ENCODE measurements at places on chromosomes 4 and X. TPM values are rescaled to one million over a fixed set of nuclear protein-coding genes. Genes with fewer than 3 reads are reported as not detected.

DNA sequence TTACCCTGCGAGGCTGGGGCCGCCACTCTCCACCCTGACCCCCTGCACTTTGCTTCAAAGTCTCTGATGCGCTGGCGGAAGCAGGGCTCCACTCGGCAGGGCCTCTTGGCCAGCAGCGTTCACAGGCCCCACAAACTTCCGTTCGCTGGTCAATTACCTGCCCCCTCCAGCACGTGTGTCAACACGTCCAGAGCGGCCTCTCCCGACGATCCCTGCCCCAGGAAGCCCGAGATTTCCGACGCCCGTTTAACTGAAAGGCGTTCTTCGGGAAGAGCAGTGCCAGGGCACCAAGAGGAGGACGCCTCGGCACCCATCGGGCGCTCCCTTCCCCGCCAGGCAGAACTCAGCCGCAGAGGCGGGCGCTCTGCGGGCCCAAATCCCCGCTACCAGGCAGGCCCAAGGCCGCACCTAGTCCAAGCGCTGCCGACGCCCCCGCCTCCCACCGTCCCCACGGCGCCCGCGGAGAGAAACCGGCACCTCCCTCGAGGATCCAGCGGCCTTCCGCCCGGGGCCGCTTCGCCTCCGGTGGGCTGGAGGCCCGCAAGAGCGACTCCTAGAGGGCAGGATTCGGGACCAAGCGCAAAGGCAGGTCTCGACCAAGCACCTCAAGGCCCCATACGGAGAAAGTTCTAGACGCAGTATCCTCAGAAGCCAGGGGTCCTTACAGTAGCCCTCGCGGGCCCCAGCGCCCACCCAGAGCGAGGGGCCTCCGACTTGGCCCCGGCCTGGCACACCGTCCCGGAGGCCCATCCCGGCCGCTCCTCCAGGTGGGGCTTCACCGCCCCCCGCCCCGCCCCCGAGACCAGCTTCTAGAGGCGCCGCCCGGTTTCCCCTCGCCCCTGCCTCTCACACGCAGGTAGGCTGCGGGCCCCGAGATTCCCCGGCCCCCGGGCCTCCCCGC, 586 bp downstream of the BCAP31 start:
- peaks cover 4% of the 10 kb centered on the region for H3K36me3 ChIP-seq
- peak overlapping the region; percentile 62 for H3K27ac ChIP-seq
- peaks cover 10% of the 10 kb centered on the region for H3K4me1 ChIP-seq
- H3K4me3 ChIP-seq, result peak overlapping the region; percentile 59

The GYPE gene
- 1.3 TPM for total RNA-seq

DNA sequence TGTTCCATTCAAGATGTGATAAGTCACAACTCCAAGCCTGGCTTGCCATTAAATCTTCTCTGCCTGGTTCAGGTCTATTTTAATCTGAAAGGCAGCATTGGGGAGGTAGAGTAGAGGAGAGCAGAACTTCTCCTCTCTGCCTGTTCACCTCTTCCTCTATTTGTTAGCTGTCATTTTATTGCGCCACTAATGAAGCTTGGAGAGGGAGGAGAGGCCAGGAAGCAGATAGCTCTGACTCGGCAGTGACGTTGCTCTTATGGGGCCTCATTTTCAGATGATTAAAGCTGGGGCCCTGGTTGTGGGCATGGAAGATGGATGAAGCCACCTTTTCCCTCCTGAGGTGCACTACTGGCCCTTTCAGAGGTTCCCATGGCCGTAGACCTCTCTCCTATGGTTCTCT, 207.3 kb downstream of the MID1IP1 start:
- H3K4me3 ChIP-seq, result no peak overlapping the region
- H3K36me3 ChIP-seq, result no peaks in the 10 kb centered on the region
- no peaks in the 10 kb centered on the region for H3K27me3 ChIP-seq
- no peak for DNase-seq

The CT45A8 gene
- not detected for total RNA-seq

The CD38 gene
- under 0.01 TPM for total RNA-seq

- H3K27me3 ChIP-seq, result peaks cover 7% of the 10 kb centered on the region
- no peak for DNase-seq
- no peak overlapping the region for H3K27ac ChIP-seq
These were observed 103.7 kb upstream of the TENM3 start for GRCh38 chr4:182139491-182139890.

The PDZD4 gene
- 0.26 TPM for total RNA-seq

The ZNF280C gene
- total RNA-seq, result 4.1 TPM

GRCh38 chr4:54566608-54567007, 91.1 kb upstream of the KIT start:
- no peaks in the 10 kb centered on the region for H3K36me3 ChIP-seq
- no peak overlapping the region for H3K27ac ChIP-seq
- H3K27me3 ChIP-seq, result no peaks in the 10 kb centered on the region

DNA sequence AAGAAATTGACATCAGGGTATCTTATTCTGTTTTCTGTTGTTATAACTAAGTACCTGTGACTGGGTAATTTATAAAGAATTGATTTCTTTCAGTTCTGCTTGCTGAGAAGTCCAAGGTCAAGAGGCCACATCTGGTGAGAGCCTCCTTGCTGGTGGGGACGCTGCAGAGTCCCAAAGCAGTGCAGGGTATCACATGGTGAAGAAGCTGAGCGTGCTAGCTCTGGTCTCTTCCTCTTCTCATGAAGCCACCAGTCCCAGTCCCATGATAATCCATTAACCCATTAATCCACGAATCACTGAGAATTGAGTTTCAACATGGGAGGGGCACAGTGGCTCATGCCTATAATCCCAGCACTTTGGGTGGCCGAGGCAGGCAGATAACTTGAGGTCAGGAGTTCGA, 18.0 kb downstream of the RBMX start:
- H3K27me3 ChIP-seq, result no peaks in the 10 kb centered on the region
- H3K36me3 ChIP-seq, result no peaks in the 10 kb centered on the region
- no peak for DNase-seq
- H3K4me3 ChIP-seq, result no peak overlapping the region
- H3K4me1 ChIP-seq, result no peaks in the 10 kb centered on the region

DNA sequence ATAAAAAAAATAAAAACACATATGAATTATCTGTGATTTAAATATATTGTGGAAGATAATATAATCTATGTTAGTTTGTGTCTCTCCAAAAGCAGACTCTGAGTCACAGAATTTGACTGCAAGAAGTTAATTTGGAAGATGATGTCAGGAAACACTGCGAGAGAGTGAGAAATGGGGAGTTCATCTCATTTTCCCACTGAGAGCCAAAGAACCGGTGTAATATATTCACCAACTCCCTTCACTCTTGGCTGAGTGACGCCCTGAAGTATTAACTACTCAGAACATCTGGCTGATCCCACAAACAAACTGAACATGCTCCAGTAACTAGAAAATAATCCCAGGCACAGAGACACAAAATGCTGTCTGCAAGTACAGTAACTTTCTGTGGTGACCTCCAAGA, 345.8 kb upstream of the SPANXN1 start:
- no peaks in the 10 kb centered on the region for H3K27me3 ChIP-seq
- no peak for DNase-seq
- no peak overlapping the region for H3K4me3 ChIP-seq
- no peaks in the 10 kb centered on the region for H3K4me1 ChIP-seq
- no peaks in the 10 kb centered on the region for H3K36me3 ChIP-seq
- H3K27ac ChIP-seq, result no peak overlapping the region

The SOWAHB gene
- under 0.01 TPM for total RNA-seq

- DNase-seq, result no peak
- no peaks in the 10 kb centered on the region for H3K27me3 ChIP-seq
- no peaks in the 10 kb centered on the region for H3K36me3 ChIP-seq
- H3K4me3 ChIP-seq, result no peak overlapping the region
These were observed 861.1 kb upstream of the IGFBP7 start for GRCh38 chr4:57971261-57971660.

The DUX4 gene
- not detected for total RNA-seq

The ZCCHC18 gene
- 1.3 TPM for total RNA-seq

The GLOD5 gene
- not detected for total RNA-seq

- H3K4me3 ChIP-seq, result no peak overlapping the region
- no peaks in the 10 kb centered on the region for H3K4me1 ChIP-seq
- no peak for DNase-seq
- no peaks in the 10 kb centered on the region for H3K36me3 ChIP-seq
- H3K27me3 ChIP-seq, result no peaks in the 10 kb centered on the region
These were observed 608.9 kb upstream of the LCORL start for GRCh38 chr4:18630218-18631110.

The KLHL5 gene
- total RNA-seq, result 152 TPM

The ZRSR2 gene
- total RNA-seq, result 6.6 TPM

GRCh38 chr4:125951261-125951887, 636.6 kb downstream of the FAT4 start:
- no peak overlapping the region for H3K27ac ChIP-seq
- H3K36me3 ChIP-seq, result no peaks in the 10 kb centered on the region
- DNase-seq, result peak; percentile 79

GRCh38 chr4:123893011-123893981, 496.7 kb downstream of the SPRY1 start:
- H3K27me3 ChIP-seq, result no peaks in the 10 kb centered on the region
- H3K27ac ChIP-seq, result no peak overlapping the region
- H3K36me3 ChIP-seq, result no peaks in the 10 kb centered on the region
- DNase-seq, result peak; percentile 62

The EDNRA gene
- 0.77 TPM for total RNA-seq

The TMSB15A gene
- 3.6 TPM for total RNA-seq

DNA sequence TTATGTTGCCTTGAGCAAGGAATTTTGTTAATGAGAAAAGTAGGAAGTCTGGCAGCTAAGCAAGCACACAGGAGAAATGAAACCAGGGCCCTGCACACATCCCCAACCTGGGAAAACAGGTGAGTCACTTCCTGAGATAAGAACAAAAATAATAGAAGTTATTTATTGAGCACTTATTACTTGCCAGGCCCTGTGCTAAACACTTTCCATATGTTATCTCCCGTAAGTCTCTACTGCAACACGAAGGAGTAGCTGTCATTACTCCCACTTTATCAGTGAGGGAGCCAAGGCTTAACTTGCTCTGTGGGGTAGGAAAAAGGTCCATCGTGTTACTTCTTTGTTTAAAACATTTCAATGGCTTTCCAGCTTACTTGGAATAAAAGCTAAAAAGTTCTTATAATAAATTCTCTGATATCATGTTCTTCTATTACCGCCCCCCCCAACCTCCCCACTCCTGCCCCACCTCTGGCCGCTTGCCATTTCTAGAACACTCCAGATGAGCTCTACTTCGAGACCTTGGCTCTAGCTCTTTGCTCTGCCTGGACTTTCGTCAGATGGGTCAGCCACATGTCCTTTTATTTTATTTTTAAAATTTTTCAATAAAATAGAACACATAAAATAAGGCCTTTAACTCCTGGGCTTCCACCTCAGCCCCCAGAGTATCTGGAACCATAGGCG, 36.3 kb upstream of the PLAC8 start:
- no peak overlapping the region for H3K4me3 ChIP-seq
- no peaks in the 10 kb centered on the region for H3K36me3 ChIP-seq
- no peaks in the 10 kb centered on the region for H3K27me3 ChIP-seq
- no peak for DNase-seq
- H3K27ac ChIP-seq, result no peak overlapping the region

- H3K36me3 ChIP-seq, result peaks cover 16% of the 10 kb centered on the region
- no peak overlapping the region for H3K27ac ChIP-seq
- no peaks in the 10 kb centered on the region for H3K4me1 ChIP-seq
- H3K4me3 ChIP-seq, result no peak overlapping the region
- no peaks in the 10 kb centered on the region for H3K27me3 ChIP-seq
These were observed 80.2 kb downstream of the CRMP1 start for GRCh38 chr4:5812506-5813229.

DNA sequence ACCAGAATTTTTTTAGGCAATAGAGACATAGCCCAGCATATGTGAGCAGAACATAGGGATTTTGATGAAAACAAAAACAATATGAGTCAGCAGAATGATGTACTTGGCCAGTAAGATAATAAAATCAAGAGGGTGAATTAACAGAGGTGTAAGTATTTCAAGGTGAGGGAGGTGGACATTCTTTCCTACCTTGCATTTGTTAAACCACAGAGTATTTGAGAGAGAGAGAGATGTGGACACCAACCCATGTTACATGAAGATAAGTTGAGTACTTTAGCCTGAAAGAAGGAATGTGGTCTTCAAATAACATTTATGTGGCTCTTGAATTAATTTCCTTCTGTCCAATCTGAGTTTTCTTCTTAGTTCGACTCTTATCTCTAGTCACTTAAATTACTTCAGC, 68.6 kb downstream of the DIAPH2 start:
- H3K27ac ChIP-seq, result no peak overlapping the region
- no peaks in the 10 kb centered on the region for H3K4me1 ChIP-seq
- H3K27me3 ChIP-seq, result no peaks in the 10 kb centered on the region

- no peak overlapping the region for H3K27ac ChIP-seq
- H3K27me3 ChIP-seq, result no peaks in the 10 kb centered on the region
- H3K4me1 ChIP-seq, result no peaks in the 10 kb centered on the region
- DNase-seq, result no peak
These were observed 18.9 kb upstream of the USP9X start for GRCh38 chrX:41066391-41066790.

The RNF212 gene
- total RNA-seq, result 0.66 TPM

DNA sequence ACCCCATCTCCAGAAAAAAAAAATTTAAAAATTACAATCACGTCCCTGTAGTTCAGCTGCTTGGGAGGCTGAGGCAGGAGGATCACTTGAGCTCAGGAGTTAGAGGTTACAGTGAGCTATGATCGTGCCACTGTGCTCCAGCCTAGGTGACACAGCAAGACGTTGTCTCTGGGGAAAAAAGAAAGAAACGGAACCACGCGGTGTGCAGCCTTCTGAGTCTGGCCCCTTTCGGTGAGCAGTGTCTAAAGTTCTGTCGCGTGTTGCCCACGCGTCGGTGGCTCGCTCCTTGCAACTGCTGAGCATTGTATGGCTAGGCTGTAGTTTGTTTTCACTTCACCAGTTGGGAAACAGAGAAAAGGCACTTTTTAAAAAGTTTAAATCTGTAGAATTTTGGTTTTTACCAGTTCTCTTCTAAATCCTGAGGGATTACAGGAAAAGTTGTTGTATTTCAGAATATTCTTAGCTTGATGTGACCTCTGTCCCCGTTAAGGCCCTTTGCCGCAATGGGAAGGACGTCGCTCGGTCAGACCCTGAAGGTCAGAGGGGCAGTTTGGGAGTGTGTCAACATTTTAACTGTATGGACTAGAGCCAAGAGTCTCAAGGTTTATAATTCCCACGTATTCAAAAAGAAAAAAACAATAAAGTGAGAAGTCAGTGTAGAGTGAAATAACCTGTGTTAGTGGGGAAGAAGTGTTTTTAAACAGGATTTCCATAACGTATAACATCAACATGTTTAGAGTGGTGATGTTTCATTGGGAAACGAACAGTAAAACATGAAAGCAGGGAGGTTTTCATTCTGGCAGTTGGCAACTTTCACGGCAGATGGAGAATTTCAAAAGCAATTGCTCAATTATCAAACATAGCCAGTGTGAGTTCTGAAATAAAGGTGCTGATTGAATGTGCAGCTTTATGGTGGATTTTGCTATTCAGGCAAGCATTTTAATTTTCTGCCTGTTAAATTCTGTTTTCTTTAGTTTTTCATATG, 45.8 kb upstream of the MSANTD1 start:
- peaks cover 4% of the 10 kb centered on the region for H3K36me3 ChIP-seq
- no peaks in the 10 kb centered on the region for H3K27me3 ChIP-seq
- no peak overlapping the region for H3K4me3 ChIP-seq
- peaks cover 7% of the 10 kb centered on the region for H3K4me1 ChIP-seq
- H3K27ac ChIP-seq, result peak overlapping the region; percentile 30
- no peak for DNase-seq

GRCh38 chr4:150867148-150867547, 147.9 kb downstream of the LRBA start:
- DNase-seq, result peak; percentile 86
- H3K27ac ChIP-seq, result no peak overlapping the region
- H3K4me1 ChIP-seq, result no peaks in the 10 kb centered on the region
- no peak overlapping the region for H3K4me3 ChIP-seq

- no peaks in the 10 kb centered on the region for H3K27me3 ChIP-seq
- H3K36me3 ChIP-seq, result no peaks in the 10 kb centered on the region
- H3K27ac ChIP-seq, result no peak overlapping the region
- DNase-seq, result no peak
- no peaks in the 10 kb centered on the region for H3K4me1 ChIP-seq
These were observed 204.1 kb downstream of the IL15 start for GRCh38 chr4:141840299-141840986.

The C4orf36 gene
- 2.8 TPM for total RNA-seq
